Activated naive CD8-positive, alpha-beta T cell treated with anti-CD3 and anti-CD28 coated beads for 36 hours (primary cell): ENCODE measurements at places on chromosomes 5 and 9.

DNA sequence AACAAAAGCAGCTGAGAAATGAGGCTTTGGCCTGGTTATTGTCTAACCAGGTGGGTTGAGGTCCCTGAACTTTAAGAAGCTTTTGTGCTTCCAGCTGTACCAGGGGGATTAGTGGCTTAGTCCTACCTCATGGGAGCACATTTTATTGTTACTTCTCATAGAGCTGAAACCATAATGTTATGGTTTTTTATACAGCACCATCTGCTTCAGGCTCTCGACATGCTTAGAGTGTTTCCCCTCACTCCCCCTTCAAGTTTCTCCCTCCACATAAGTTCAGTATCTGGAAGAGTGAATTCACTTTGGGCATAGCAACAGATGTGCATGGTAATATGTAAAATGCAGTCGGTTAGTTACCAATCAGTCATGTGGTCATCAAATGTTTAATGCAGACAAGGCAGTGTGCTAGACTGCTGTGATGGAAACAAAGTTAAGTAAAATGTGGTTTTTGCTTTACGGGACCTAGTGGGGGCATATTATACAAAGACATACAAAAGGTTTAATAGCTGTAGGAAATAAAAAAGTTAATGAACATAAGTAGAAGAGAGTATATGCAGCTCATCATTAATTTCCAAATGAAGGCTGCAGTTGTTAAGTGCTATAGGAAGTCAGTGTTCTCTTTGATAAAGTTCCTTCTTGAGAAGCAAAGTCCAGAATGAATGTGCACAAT is 95.9 kb upstream of the SPRY4 start:
- no peak for DNase-seq

- DNase-seq: peak; percentile 44
These were observed 10.7 kb downstream of the TNFAIP8 start for GRCh38 chr5:119366540-119366881.

DNA sequence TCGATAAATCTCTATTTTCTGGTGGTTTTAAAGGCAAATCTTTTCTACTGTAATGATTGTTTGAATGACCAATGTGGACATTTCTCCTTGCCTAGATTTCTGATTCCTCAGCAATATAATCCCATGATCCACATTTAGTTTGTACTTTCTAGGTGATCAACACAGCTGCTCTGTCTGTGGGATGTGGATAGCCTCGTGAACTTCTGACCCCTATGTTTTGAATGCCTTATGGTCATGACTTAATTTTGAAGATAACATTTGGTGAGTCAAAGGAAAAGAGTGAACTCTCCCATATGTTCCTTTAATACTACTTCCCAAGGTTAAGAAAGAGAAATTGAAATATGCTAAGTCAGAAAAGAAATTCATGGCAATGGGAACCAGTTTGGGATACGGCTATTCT is 147.5 kb downstream of the CAVIN4 start:
- no peak for DNase-seq

GRCh38 chr9:76223749-76224340 is 170.4 kb downstream of the RFK start:
- no peak for DNase-seq

GRCh38 chr5:27474395-27474794 is 436.0 kb upstream of the CDH9 start:
- DNase-seq: no peak

DNA sequence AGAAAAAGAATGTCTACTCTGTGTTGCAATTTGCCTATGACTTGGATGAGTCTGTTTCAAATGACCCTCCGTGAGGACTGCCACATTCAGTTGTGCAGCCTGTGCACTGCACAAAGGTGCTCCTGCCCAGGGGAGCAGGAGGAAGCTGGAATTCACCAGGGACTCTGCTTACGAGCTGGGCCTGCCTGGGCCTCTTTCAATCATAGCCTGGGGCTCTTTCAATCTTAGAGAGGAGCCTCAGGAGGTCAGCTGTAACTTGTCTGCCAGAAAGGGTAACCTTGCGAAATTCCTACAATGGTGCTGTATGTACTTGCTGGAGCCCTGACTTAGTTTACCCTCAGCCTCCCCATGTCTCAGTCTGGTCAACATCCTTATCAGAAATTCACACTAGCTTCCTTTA is 8.4 kb upstream of the SFXN1 start:
- DNase-seq: no peak

GRCh38 chr5:132027027-132027426 is 15.6 kb upstream of the ACSL6 start:
- no peak for DNase-seq

GRCh38 chr5:139763930-139764791 is 31.4 kb upstream of the PSD2 start:
- peak; percentile 45 for DNase-seq

GRCh38 chr9:101376111-101376848 is 8.5 kb downstream of the BAAT start:
- DNase-seq: no peak

GRCh38 chr5:22699319-22699718 is 153.8 kb downstream of the CDH12 start:
- DNase-seq: no peak

- DNase-seq: no peak
These were observed at the start of gene TRPM3 for GRCh38 chr9:71121275-71122021. TRPM3 (minus strand) TSS chr9:71121621; CDS start chr9:71121354, 267 bp downstream.

DNA sequence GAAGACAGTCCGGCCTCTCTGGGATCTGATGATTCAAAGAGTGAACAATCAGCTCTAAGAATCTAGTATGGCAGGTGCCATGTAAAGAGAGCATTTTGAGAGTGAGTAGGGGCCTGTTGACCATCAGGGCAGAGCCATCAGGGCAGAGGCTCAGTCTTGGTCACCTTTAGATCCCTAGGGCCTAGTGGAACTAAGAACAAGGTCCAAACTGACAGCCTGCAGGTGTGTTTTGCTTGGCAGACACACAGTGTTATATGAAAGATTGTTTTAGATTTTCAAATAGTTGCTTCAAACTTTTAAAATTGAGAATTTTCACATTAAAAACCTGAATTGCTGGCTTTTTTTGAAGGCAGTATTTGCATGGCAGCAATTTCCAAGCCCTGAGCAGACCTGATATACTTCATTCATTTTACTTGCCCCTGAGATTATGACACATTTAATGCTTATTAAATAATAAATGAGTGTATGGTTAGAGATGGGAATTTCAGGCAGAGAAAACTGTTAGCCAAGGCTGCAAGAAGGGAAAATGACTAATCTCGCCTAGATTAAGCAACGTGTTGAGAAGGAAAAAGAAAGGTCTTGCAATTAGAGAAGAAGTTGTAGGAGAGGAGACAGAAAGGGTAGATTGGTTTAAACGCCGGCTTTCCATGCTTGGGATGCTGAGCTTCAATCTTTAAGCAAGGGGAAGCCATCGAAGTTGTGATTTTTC is 279.6 kb downstream of the ARRDC3 start:
- DNase-seq: no peak

DNA sequence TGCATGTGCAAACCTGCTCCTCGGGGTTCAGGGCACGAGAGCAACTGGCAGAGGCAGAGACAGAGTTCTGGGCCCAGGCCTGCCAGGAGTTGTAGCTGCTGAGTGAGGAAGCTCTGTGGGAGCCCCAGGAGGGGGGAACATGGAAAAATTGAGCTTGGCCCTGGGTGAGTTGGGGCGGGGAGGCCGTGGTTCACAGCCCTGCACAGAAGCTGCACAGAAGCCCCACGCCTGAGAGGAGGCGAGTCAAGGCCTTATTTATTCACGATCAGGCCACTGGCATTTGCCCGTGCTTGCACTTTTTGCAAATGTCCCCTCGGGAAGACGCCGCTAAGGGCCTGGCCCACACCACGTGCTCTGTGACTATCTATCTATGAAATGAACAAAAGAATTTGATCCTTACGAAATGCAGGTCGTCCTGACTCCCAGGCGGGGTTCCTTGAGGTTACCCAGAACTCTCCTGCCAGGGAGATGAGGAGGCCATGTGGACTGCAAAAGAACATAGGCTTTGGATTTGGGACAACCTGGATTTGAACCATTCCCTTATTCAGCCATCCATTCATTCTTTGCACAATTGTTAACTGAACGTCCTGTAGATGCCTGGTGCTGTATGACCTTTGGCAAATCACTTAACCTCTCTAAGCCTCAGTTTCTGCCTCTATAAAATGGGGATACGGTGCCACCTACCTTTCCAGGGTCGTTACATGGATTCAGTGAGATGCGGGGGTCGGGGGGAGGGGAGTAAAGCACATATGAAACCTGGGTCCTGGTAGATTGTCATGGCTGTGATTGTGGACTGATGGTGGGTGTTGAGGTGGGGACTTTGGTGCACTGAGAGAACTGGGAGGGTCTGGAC is 17.9 kb downstream of the COL27A1 start:
- DNase-seq: no peak

DNA sequence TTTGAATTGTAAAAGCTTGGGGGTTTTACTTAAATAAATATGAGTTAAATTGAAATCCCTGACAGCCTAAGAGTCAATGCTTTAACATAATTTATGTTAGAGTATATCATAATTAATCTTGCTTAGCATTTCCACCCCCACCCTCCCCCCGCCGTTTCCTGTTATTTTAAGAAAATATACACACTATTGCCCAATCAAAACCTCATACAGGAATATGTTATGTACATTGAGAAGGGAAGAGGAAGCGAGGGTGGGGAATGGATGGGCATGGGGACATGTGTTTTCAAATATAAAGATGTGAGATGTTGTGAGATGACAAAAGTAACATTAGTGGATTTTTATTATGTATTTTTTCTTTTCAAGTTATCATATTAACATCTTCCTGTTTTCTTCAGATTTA is 561.1 kb upstream of the MEF2C start:
- DNase-seq: no peak

GRCh38 chr9:132873403-132873802 is 4.7 kb downstream of the AK8 start:
- DNase-seq: no peak

GRCh38 chr9:109311286-109311685 is 9.6 kb downstream of the EPB41L4B start:
- no peak for DNase-seq

- DNase-seq: no peak
These were observed 197.8 kb downstream of the GLIS3 start for GRCh38 chr9:4102078-4102477.

GRCh38 chr5:84487963-84488362 is 103.3 kb upstream of the EDIL3 start:
- no peak for DNase-seq

GRCh38 chr5:36418152-36418979 is 116.7 kb upstream of the RANBP3L start:
- no peak for DNase-seq

GRCh38 chr9:34576597-34577399 is 12.7 kb downstream of the CNTFR start:
- DNase-seq: no peak

- DNase-seq: no peak
These were observed 556.7 kb upstream of the TLE4 start for GRCh38 chr9:79014929-79015699.

DNA sequence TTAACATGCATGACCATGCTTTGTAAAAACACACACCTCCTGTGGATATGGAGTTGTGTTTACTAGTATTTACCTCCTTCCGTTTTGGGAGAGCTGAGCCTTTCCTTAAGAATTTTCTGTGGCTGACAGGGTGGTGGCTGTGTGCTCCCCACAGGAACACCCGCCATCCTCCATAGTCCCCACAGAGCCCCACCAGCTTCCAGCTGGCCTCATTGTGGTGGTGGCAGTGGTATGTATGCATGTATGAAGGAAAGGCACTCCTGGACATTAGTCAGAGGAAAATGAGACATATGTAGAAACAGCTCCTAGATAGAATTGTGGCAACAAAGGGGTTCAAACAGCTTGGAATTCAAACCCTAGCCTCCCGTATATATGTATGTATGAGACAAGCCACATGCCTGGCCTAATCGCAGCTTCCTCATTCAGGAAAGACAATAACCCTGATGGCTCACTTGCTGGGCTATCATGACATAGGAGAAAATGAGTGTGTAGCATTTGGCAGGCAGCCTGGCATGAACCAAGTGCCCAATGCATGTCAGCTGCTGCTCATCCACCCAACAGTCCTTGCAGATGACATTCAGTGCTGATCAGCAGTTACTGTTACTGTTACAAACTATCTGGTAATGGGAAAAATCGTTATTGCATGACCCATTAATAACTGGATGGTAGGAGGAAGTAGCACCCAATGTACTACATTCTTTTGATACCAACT is 459.7 kb downstream of the EBF1 start:
- no peak for DNase-seq

DNA sequence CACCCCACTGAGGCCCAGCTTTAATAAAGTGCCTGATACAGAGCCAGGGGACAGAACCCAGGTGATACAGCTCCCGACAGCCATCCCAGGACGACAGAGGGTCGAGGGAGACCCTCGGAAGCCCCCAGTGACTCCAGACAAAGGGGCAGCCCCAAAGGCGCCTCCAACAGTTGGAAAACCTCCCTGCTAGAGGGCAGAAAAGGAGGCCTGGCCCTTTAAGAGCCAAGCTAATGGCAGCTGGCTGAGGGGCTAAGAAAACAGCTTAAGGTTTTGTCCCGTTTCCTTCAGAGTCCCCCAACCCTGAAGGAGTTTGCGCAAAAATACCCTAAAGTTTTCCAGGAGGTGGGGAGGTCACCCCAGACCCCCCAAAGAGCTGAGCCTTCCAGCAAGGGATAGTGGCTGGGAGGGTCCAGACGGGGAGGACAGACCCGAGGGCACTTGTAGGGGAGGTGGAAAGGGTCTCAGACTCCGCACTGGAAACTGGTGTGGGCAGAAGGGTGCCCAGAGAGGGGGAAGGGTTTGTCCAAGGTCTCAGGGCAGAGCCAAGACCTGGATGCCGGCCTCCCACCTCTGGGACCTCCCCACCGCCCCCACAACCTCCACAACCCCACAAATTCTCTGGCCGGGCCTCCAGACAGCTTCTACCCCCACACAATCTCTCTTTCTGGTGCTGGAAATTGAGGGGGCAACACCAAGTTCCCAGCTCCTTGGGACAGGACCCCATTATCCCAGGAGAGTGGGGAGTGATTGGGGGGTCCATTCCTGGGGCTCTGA is 8.2 kb upstream of the AK1 start:
- no peak for DNase-seq

- DNase-seq: no peak
These were observed 181.9 kb upstream of the MRPS30 start for GRCh38 chr5:44626846-44627245.

DNA sequence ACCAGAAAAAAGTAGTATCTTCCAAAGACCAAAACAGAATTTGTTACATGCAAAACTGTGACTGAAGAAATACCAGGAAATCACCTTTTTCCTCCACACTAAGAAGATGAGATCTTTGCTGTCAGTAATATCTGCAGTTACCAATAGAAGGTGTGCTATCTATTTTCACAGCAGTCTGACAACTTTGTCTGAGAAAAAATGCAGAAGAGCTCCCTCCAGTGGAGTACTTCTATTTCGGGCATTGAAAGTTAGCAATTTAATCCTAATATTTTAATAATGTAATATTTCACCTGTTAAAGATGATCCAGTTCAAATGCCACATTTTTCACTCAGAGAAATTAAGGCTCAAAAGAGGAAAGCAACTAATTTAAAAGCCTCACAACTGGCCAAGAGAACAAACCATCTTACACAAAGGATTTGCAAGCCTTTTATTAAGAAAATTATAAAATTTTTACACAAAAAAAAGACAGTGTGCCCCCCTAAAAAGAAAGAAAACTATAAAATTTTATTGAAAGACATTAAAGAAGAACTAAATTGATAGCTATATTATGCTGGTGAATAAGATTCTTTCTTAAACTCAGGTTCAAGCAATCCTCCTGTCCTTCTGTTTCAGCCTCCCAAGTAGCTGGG is 50.6 kb downstream of the DEPDC1B start:
- no peak for DNase-seq
